ENCODE measurements at places on chromosomes 5 and 9.

- no peak for DNase-seq
These were observed 64.5 kb downstream of the DENND1A start for GRCh38 chr9:123865226-123866000.

DNA sequence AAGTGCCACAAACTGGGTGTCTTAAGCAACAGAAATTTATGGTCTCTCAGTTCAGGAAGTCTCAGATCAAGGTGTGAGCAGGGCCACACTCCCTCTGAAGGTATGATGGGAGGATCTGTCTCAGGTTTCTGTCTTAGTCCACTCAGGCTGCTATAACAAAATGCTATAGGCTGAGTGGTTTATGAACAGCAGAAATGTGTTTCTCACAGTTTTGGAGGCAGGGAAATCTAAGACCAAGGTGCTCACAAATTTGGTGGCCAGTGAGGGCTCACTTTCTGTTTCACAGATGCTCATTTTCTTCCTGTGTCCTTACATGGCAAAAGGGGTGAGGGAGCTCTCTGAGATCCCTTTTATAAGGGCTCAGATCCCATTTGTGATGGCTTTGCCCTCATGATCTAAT is 281.4 kb downstream of the CWC27 start:
- no peak for DNase-seq

GRCh38 chr9:5714501-5715401 is 85.8 kb downstream of the RIC1 start:
- DNase-seq, result no peak

DNA sequence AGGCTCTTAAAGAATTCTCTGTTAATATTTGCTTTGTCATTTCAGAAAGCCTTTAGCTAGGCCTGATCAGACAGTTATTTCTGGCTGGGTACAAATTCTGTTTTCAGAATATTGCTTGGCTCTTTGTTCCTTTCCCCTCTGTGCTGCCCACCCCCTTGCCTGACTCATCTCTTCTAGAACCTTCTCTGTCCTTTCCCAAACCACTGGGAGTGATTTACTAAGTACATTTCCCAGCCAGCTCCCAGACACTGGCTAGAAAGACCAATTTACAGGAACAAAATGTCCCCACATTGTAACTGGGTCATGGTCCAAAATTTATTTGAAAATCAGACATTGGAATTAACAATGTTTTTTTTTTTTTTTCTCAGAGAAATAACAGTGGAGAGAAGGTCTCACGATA is 133.1 kb upstream of the MAP1B start:
- DNase-seq, result no peak

DNA sequence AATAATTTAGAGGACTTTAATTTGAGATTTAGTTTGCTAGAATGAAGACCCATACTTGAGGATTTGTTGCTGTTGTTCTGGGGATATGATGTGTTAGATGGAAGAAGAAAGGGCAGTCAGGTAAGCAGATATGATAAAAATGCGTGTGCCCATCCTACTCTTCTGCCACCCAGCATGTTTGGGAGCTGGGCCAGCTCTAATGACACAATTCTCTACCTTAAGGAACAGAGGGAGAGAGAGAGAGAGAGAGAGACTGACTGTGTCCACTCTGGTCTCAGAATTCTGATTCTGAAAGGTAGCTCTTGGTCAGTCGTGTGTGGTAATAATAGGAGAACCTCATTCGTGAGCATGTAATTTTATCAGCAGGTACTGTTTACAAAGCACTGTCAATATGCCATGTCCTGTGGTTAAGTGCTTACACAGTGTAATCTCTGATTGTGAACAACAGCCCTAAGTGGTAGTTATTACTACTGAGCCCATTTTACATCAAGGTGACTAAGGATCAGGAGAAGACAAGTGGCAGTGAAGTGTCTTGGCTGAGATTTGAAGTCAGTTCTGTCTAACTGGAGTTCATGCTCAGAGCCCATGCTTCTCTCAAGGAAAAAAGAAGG is 307.4 kb upstream of the SEMA6A start:
- no peak for DNase-seq

GRCh38 chr5:147472664-147473475 is 37.0 kb downstream of the DPYSL3 start:
- DNase-seq, result no peak

DNA sequence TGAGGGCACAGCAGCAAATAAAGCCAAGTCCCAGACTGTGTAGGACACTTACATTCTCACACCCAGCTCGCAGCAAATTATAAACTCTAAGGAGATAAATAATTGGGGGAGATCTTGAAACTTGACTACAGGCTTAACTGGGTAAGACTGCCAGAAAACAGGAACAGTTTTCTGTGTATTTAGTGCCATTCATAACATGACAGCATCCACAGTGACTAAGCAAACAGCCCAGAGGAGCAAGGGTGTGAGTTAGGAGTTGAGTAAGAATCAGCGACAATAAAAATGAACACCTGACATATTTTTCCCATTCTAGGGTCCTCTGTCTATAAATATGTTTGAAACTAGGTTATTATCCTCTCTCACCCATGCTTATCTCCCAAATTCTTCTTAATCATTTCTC is 370.9 kb upstream of the WWC1 start:
- DNase-seq, result no peak

DNA sequence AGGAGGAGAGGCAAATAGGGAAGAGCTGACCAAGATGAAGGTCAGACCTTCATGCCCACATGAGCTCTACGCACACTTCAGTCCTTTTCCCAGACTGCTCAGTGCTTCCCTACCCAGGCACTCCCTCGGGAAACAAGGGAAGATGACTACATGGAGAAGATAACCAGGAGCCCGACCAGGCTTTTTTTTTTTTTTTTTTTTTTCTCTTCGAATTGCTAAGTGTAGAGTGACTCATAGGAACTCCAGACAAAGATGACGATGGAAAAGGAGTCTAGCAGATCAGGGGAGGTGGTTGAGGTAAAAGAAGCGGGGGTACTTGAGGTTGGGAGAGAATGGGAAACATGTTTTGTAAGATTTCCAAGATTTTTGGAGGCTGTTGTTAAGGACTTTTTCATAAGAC is 526.1 kb downstream of the BNC2 start:
- DNase-seq, result no peak
